ENCODE measurements at places on chromosomes 5 and 9.

- no peak for DNase-seq
These were observed 24.2 kb downstream of the ARHGEF37 start for GRCh38 chr5:149605354-149605997.

DNA sequence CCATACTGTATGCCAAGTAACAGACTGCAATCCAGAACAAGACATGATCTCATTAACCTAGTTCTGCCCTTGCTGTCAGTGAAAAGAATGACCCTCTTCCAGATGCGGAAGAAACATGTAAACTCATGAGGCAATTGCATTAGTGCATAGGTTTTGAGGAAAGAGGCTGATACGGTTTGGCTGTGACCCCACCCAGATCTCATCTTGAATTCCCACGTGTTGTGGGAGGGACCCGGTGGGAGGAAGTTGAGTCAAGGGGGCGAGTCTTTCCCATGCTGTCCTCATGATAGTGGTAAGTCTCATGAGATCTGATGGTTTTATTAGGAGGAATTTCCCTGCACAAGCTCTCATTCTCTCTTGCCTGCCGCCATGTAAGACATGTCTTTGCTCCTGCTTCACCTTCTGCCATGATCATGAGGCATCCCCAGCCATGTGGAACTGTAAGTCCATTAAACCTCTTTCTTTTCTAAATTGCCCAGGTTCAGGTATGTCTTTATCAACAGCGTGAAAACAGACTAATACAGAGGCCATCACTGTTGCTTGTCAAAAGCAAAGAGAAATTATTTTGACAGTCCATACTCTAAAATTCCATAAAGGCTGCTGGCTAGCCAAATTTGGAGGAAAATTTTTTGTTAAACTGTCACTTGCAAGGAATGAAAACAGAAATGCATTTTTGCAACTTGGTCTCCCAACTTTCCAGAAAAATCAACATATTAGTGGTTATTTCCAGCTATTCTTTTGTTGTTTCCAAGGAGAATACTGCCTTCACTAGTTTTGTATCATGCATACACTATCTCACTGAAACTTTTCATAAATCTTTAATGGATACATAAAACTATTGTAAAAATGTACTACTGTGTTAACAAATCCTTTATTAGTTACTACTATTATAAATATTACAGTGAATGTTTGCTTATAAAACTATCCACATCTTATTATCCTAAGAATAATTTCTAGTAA lies 3.2 kb upstream of the ARL15 start:
- no peak for DNase-seq

DNA sequence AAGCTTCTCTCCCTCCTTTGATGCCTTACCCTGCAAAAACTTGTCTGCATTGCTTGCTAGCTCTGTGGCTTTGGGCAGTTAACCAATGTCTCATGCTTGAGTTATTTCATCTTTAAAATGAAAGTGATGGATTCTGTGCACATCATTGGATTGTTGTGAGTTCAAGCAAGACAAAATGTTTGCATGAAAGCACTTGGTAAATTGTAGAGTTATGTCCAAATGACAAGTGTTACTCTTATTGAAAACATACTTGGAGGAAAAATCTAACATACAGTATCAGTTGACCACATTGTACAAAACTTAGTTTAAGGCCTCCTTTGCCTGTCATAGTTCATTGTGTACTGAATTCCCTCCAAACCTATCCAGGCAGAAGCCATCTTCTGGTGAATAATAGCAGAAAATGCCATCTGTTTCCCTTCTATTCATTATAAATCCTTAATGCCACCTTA lies 30.0 kb downstream of the TGFBR1 start:
- no peak for DNase-seq

GRCh38 chr9:78286946-78287388 lies 10.0 kb upstream of the PSAT1 start:
- DNase-seq: no peak
